Epithelial cell of proximal tubule (primary cell): ENCODE measurements at places on chromosomes 5 and 9. TPM values are rescaled to one million over a fixed set of nuclear protein-coding genes. Genes with fewer than 3 reads are reported as not detected.

Gene ADAMTSL2
- total RNA-seq, result not detected in 2 replicates

Gene FBP2
- total RNA-seq, result not detected in 2 replicates

Gene PIGO
- 18.6 and 27.8 TPM in 2 replicates for total RNA-seq

Gene MARCOL
- not detected in 2 replicates for total RNA-seq

Gene LPAR1
- 8.5 and 13.0 TPM in 2 replicates for total RNA-seq

Gene CCDC69
- 3.0 and 3.4 TPM in 2 replicates for total RNA-seq

Gene IRX2
- total RNA-seq, result 17.2 and 19.3 TPM in 2 replicates

Gene MAML1
- total RNA-seq, result 11.8 and 24.3 TPM in 2 replicates

Gene SCGB3A1
- total RNA-seq, result 0.72 TPM in 1 of 2 replicates, not detected in the other

Gene CAPSL
- total RNA-seq, result not detected in 2 replicates

Gene GFI1B
- not detected in 2 replicates for total RNA-seq

Gene CDKN2B-AS1
- 0.87 TPM in 1 of 2 replicates, not detected in the other for total RNA-seq

- DNase-seq, result no peak
Observed at GRCh38 chr5:80269991-80270438, 14.2 kb upstream of the SERINC5 start.

- DNase-seq, result no peak
Observed at GRCh38 chr9:110064803-110065202, 143.2 kb downstream of the C9orf152 start.

GRCh38 chr9:136745389-136746154 is 2.8 kb downstream of the LCN6 start:
- DNase-seq, result no peak

- no peak for DNase-seq
Observed at GRCh38 chr9:92650296-92650695, 19.6 kb downstream of the IPPK start.

DNA sequence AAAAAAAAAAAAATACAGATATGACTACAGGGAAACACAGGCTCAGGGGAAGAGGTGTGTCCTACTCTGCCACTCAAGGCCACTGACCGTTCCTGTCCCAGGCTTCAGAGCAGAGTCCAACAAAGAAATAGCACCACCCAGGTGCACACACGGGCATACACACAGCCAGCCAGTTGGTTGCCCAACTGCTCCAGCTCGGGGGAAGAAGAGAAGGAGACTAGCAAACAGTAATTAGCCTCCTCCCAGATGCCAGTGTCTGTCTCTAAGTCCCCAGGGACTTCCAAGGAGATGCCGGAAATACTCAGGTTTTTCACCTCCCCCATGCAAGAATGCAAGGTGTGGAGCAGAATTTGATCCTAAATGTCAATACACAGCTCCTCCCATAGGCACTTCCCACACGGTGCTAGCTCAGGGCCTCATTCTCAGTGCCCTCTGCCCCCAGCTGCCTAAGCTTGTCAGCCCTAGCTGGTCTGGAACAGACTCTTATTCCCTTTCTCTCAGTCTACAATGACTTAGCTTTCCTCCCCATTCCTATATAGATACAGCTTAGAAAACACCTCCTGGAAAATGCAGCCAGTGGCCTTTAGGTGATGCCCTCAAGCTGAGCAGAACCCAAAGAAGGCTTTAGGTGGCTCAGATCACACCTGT is 1.7 kb downstream of the MYORG start:
- DNase-seq, result no peak

DNA sequence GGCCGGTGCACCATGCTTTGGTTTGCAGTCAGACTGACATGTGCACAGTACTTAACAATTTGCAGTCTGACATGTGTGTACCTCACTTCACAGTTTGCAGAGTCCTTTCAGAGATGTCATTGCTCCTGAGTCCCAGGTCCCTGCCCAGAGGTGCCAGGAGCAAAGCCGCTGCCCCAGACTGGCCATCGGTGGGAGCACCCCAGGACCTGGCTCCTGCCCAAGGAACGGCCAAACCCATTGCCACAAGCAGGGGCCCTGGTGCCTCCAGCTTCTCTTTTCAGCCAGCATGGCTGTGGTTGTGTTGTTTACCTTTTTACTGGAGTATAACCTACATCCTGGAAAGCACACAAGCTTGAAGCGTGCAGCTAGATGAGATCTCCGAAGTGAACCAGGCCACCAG is 28.6 kb downstream of the RASGEF1C start:
- no peak for DNase-seq

GRCh38 chr9:119083673-119084072 is 285.6 kb downstream of the BRINP1 start:
- no peak for DNase-seq

GRCh38 chr5:90982576-90982975 is 400.5 kb downstream of the ARRDC3 start:
- peak; percentile 1 for DNase-seq

- no peak for DNase-seq
Observed at GRCh38 chr5:174220417-174220816, 174.9 kb downstream of the NSG2 start.

- DNase-seq, result no peak
Observed at GRCh38 chr9:2718698-2719033, 1.4 kb downstream of the KCNV2 start.

DNA sequence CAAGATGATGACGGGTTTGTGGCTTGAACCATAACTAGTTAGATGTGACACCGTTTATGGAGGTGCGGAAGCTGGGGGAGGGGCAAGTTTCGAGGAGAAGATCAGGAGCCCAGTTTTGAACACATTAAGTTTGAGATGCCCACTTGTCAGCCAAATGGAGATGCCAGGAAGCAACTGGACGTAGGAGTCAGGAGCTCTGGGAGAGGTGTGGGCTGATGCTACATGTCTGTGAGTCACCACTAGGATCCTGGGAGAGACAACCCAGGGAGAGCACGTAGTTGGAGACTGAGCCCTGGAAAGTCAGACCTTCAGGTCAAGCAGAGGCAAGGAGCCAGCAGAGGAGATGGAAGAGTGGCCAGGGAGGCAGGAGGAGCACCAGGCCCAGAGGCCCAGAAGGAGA is 48.8 kb upstream of the SLC25A51 start:
- peak; percentile 74 for DNase-seq

GRCh38 chr9:130837002-130837511 is 2.0 kb downstream of the ABL1 start:
- no peak for DNase-seq

DNA sequence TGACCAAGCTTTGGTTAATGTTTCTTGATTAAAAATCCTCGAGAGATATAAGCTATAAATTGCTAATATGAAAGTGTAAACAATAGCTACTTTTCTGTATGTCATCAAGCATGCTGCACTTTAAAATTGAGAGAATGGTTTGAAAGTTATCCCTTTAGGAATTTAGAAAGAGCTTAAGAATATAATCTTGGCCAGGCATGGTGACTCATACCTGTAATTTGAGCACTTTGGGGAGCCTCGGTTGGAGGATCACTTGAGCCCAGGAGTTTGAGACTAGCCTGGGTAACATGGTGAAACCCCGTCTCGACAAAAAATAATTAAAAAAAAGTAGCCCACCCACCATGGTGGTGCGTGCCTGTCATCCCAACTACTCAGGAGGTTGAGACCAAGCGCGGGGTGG is 12.2 kb upstream of the MROH2B start:
- no peak for DNase-seq

- DNase-seq, result no peak
Observed at GRCh38 chr5:140225396-140225795, 50.4 kb downstream of the CYSTM1 start.

DNA sequence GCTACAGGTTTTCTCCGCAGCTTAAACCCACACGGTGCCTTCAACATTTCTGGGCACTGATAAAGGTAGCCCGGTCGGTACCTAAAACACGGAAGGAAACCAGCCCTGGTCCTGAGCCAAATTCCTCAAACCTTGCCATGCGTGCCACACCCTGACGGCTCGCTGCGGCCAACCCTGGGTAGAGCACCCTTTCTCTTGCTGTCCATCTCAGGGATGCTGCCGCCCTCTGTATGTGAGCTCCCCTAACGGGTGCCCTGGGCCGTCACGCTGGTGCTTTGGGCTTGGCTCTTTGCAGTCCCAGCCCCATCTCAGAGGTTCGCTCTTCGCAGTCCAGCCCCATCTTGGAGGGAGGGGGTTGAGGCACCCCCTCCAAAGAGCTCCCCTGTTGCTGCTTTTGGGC is 43.9 kb downstream of the PNPLA7 start:
- no peak for DNase-seq

DNA sequence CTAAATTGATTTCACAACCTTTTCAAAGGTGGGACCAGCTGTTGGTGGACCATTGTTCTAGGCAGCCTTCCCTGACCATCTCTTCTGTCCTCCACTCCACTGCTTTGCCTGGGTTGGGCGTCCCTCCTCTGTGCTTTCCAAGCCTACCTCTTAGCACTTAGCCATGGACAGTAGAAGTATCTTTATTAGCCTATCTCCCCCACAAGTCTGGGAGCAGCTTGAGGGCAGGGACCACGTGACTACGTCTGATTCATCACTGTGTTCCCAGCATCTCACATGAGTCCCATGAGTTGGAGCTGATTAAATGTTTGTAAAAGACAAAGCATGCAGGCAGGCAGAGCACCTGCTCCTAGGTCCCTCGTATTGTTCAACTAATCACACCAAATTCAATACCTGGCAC is 20.9 kb downstream of the MORN5 start:
- peak; percentile 23 for DNase-seq

DNA sequence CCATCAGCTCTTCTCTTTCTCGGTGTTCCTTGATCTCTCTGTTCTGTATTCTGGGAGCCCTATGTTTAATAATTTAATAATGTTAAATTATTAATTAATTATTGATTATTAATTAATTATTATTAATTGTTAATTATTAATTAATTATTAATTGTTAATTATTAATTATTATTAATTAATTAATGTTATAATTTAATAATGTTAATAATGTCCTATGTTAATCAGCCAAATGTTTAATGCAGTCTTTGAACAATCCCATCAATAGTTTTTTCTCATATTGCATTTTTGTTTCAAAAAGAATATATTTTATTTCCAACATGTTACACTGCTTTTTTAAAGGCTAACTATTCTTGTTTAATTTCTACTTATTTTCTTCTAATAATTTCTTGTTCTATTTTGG is 26.2 kb downstream of the MGAT1 start:
- DNase-seq, result no peak

GRCh38 chr9:20357037-20357432 is 265.3 kb downstream of the MLLT3 start:
- DNase-seq, result no peak

DNA sequence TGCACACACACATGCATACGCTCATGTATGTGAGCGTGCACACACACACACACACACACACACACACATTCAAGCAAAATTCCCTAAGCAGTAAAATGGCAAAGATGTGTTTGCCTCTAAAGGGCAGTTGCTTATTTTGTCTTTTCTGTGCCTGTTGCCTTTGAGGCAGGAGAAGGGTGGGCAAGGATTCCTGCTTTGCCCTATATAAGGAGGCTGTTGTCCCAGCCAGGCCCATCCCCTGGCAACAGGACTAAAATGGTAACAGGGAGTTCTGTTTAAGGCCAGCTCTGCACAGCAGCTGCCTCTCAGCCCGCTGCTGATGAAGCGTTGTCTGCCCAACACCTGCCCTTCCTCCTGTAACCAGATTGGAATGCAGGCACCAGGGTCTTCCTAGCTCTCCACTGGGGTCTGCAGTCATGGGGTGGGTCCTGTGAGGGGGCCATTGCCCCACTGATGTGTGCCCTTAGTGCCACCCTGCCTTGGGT is 64.4 kb downstream of the PPARGC1B start:
- DNase-seq, result no peak
